Stimulated activated CD4-positive, alpha-beta T cell treated with anti-CD3 and anti-CD28 coated beads, Interleukin-15, amount 100 ng/mL, for 24 hours (primary cell): ENCODE measurements at places on chromosomes 16 and 17.

DNA sequence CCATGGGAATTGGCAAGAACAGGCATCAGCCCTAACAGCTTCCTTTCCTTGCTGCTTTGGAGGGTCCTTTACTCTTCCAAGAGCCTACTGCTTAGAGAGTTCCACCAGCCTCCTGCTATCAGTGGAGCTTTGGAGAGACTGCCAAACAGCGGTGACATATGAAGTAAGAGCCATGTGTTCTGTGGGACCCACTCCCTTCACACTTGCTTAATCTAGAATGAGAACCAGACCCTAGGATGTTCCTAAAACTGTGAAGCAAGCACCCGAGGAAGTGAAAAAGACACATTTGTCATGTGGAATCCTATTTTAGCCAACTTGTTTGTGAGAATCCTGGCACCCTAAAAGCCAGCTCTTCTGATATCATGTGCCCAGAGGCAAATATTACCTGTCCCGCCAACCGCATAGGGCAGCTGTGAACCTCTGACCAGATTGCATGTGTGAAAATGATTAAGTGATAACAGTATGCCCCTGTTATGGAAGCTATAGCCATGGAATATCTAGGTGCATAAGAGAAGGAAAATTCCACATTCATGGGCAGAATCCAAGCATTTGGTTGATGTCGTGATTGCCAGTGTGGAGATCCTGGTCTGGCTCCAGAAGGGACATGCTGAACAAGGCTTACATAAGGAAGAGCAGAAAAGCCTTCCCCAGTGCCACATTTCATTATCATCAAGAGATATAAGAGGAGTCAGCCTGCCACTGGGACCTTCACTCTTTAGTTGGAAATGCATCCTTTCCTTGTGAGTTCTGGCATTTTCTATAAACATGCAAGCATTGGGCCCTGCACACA, 18.7 kb downstream of the RCVRN start:
- no peak for DNase-seq

DNA sequence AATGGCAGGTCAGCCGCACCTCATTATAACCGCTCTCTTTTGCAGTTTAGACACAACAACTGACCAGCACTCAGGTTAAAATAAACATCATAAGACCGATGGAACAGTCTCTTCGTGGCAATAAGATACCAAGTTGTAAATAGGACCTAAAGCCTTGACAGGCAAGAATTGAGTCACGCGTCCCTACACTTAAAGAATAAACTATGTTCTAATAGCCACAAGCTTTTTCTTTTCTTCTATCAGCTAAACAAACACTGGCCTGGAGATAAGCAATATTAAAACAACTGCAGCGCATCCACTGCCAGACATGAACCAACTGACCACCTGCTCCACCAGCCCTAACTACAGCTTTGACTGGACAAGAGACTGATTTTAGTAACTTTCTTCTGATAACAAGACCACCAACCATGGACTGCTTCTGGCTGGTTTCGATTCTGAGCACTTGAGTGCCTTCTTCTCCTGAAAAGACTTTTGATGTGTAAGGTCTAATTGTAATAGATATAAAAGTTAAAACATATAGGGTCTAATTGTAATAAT, 17.5 kb downstream of the SLFN12L start:
- no peak for DNase-seq

DNA sequence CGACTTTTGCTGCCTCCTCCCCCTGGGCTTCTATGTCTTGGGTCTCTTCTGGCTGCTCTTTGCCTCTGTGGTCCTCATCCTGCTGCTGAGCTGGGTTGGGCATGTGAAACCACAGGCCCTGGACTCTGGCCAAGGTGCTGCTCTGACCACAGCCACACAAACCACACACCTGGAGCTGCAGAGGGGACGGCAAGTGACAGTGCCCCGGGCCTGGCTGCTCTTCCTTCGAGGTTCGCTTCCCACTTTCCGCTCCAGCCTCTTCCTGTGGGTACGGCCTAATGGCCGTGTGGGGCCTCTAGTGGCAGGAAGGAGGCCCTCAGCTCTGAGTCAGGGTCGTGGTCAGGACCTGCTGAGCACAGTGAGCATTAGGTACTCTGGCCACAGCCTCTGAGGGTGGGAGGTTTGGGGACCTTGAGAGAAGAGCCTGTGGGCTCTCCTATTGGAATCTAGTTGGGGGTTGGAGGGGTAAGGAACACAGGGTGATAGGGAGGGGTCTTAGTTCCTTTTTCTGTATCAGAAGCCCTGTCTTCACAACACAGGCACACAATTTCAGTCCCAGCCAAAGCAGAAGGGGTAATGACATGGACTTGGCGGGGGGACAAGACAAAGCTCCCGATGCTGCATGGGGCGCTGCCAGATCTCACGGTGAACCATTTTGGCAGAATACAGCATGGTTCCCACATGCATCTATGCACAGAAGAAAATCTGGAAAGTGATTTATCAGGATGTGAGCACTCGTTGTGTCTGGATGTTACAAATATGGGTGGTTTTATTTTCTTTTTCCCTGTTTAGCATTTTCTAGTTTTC, 2.3 kb downstream of the GP1BA start:
- peak; percentile 36 for DNase-seq

- DNase-seq = no peak
Measured at GRCh38 chr17:57226793-57227192, 29.5 kb upstream of the MSI2 start.

- DNase-seq = no peak
Measured at GRCh38 chr17:77958716-77959125, 218 bp downstream of the TNRC6C start.

GRCh38 chr17:27318228-27318627, 24.3 kb downstream of the WSB1 start:
- DNase-seq = no peak
